CD4-positive, alpha-beta T cell treated with Interleukin-1 beta for 1 hour (primary cell): ENCODE measurements at places on chromosomes 11 and 22.

GRCh38 chr22:50141891-50142363, 28.6 kb upstream of the PANX2 start:
- DNase-seq = no peak

DNA sequence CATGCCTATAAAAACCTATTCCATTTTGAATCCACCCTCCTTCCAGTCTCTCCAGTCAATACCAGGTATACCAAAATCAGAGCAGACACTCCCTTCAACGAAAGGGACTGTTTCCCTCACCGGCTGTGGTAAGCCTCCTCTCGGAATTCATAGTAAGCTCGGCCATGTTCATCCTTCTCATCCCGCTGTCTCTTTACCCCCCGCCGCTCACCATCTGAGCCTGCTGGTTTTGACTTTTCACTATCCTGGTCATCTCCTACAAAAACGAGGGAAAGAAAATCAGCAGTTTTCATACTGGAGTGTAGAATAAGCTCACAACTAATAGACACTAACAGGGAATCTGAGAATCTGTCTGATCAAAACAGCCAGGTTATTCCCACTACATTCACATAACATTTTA, 3.1 kb downstream of the HNRNPUL2 start:
- DNase-seq = no peak

GRCh38 chr11:63667995-63668795, 3.0 kb downstream of the ATL3 start:
- DNase-seq = no peak

DNA sequence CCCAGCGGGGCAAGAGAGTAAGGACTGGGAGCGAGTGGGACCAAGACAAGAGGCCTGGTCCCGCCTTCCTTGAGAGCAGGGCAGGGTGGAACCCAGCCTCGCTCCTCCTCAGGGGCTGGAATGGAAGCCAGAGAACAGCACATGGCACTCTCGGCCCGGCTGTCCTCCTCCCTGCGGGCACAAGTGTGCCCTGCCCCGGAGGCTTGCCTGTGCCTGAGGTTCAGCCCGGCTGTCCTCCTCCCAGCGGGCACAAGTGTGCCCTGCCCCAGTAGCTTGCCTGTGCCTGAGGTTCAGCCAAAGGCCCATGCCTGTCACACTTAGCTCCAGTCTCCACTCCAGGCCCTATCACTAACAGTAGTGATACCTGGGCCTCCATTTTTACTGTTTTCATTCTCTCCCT, 24.2 kb downstream of the SULT4A1 start:
- no peak for DNase-seq

- DNase-seq = no peak
Measured at GRCh38 chr11:120713296-120713695, 201.7 kb downstream of the GRIK4 start.

DNA sequence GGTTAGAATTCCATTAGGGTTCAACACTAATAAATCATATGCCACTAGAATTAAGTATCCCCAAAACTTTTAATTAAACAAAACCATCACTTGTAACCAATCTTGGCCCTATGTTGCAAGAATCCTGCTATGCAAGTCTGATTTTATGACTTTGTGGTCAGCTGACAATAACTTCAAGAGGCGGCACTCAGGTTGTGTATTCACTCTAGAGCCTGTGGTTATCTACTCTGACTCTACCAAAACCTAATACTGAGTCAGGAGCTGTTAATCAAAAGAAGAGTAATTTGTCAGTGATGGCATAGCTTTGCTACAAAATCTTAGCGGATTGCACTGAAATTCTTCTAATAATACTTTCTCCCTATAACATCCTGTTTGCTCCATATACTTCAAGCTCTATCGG, 253.7 kb downstream of the AASDHPPT start:
- no peak for DNase-seq

DNA sequence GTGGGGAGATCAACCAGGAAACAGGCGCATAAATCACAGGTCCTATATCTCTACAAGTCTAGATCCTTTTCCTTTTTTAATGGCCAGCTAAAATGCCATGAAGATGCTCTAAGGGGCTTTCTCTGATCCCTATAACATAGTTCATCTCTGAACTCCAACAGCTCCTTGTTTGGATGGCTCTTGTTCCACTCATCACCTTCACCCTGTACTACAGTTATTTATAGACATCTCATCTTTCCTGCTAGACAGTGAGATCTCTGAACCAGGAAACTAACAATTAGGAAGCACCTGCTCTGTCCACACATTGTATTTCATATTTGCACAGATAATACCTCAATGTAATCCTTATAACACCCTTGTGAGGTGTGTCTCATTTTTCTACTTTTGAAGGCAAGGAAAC, 31.6 kb downstream of the KCNA4 start:
- no peak for DNase-seq

- DNase-seq = peak; percentile 36
Measured at GRCh38 chr22:37639771-37640590, 512 bp downstream of the SH3BP1 start.

DNA sequence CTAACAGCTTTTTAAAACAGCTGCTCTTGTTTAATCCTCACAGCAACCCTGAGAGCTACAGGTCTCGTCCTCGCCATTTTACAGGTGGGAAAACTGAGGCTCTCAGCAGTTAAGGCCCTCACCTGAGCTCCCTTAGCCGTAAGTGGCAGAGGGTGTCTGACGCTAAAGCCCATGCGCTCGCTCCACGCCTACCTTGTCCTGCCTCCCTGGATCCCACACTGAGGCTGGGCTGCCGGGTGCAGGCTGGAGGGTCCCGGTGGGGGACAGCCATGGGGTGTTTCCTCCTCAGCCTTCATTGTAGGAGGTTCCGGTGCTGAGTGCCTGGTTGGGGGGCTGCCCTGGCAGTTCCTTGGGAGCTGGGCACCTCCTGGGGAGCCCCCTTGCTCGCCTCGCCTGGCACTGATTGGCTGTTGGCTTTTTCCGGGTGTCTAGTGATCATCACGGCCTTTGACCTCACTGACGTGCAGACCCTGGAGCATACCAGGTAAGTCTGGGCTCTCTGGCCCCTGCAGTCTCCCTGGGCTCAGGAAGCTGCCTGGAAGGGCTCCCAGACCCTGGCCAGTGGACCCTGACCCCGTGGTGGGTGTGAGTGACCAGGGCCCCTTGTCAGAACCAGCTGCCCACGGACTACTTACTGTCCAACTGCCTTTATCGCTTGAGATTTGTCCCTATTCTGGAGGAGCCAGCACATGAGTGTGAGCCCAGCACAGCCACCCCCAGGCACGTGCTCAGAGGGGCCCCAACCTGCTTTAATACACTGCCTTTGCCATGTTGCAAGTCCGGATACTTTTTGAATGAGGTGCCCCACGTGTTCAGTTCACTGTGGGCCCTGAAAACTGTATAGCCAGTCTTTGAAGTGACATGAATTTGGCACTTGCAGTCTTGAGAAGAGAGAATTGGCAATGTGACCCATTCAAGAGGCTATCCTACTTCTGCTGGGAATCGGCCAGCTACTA, 12.6 kb downstream of the RAB36 start:
- DNase-seq = no peak

- DNase-seq = no peak
Measured at GRCh38 chr22:38228873-38229740, 27.3 kb downstream of the MAFF start.

DNA sequence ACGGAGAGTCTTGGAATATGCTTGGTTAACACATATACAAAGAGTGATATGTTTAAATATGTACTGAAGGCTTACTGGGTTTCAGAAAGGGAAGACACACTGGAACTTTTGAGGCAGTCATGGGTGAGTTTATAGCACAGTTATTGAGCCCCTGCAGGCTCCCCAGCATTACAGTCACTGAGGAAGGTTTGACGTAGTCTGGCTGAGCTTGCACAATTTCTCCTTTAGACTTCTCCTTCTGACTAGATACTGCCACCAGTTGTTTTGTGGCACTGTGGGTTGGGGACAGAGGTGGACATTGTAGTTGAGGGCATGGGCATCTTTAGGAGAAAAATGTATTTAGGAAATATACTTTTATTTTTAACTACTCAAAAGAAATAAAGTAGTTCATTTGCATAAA, 285.4 kb downstream of the C11orf87 start:
- DNase-seq = no peak

DNA sequence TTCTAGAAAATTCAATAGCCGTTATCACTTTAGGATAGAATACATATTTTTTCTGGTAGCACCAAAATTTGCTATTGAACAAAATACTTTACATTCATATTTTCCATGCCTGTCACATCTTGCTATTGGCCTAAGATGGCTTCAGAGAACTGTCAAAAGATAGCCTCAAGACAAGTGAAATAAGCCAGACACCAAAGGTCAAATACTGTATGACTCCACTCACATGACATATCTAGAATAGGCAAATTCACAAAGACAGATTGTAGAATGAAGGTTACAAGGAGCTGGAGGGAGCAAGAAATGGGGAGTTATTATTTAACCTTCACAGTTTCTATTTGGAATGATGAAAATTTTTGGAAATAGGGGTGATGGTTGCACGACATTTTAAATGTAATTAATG, 223.7 kb upstream of the ZC3H12C start:
- no peak for DNase-seq

- DNase-seq = no peak
Measured at GRCh38 chr11:29187215-29187614, 829.6 kb downstream of the KCNA4 start.

DNA sequence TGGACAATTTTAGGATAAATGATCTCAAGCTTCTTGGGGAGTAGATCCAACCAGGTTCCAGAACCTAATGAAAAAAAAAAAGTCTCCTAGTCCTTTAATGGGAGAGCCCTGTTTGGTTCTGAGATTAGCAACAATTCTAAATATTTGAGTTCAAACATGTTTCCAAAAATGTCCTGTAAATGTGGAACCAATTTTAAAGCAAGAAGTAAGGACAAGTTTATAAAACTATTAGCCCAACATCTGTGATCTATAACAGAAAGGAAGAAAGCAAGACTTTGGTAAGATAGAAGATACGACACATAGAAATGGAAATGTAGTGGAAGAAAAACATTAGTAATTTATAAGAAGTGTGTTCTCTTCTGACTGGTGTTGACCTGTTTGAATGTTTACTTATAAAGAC, 79.7 kb upstream of the SLC5A12 start:
- DNase-seq = no peak

DNA sequence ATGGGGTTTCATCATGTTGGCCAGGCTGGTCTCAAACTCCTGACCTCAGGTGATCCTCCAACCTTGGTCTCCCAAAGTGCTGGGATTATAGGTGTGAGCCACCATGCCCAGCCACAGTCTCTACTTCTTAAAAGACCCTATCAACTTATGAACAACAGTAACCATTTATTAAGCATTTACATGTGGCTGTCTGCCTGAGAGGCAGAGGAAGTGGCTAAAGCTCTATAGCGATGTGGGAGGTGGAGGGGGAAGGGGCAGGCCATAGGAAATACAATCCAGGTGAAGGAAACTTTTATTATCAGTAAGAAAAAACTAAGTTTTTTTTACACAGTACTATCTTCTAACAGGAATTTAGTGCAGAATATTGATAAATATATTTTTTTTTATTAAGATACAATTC, 87.8 kb upstream of the PHOX2A start:
- no peak for DNase-seq

- DNase-seq = no peak
Measured at GRCh38 chr11:69665669-69666068, 9.5 kb downstream of the LTO1 start.

DNA sequence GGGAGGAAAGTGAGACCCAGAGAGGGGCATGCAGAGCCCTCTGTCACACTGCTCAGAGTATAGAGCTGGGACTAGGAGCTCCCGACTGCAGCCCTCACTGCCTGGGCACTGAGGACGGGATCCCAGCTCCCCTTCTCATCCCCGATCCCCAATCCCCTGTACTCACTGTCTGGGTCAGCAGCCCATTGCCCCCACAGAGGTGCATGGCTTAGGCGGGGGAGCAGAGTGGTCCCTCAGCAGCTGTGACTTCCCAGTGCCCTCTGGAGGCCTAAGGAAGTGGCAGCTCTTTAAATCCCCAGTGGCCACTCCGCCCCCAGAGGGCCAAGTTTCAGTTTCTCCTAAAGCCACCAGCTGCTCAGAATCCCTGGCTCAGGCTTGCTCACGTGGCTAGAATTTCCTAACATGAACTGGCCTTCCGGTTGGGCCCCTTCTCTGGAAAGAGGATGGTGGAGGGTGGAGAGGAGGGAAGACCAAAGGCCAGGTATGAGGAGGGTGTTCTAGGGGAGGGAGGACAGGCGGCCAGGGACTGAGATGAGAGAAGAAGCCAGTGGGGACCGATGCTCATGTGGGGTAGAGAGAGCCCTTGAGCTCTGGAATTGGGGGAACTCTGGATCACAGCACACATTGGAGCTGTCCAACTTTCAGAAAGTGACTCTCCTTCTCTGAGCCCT, at the start of gene BATF2:
BATF2 (minus strand) TSS at position 262 of the 671 bp plus-strand sequence; CDS start at position 205, 57 bp downstream.
- DNase-seq = no peak

GRCh38 chr11:65325435-65325834, 8.2 kb upstream of the DPF2 start:
- DNase-seq = no peak

DNA sequence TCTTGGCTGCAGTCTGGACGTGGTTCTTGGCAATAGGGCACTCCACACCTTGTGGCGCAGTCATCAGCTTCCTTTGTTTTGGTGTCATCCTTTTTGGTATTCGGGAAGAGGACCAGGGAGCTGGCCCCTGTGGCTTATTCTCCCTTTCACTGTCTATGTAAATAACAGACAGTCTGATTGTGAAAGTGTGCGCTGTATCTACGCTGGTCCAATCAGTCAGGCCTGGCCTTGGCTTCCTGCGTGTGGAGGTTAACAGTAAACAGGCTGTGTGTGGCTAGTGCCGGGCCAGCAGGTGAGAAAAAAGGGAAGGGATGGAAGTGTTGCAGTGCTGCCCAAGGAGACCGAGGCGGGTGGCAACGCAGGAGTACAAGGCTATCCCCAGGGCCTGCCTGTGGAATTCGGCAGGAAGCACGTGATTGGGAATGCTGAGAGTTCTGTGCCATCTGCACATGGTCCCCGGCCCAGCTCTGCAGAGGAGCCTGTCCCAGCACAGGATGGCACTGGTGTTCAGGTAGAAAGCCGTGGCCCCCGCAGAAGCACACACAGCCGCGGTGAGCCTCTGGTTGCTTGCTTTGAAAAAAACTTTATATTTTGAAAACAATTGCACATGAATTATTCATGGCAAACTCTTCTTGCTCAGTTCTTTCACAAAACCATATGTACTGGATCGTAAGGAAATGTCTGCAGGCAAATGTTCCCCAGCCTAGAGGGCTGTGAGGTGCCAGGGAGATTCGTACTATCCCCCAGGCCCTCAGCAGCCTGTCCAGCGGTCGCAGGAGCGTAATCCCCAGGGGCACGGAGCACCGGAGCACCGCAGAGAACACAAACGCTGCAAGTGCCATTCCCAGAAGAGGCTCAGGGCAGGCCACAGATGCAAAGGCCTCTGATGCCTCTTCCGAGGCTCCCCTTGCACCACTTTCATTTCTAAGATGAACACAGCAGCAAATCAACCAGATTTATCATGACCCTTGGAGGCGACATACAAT, 174.5 kb downstream of the EFCAB6 start:
- DNase-seq = no peak

DNA sequence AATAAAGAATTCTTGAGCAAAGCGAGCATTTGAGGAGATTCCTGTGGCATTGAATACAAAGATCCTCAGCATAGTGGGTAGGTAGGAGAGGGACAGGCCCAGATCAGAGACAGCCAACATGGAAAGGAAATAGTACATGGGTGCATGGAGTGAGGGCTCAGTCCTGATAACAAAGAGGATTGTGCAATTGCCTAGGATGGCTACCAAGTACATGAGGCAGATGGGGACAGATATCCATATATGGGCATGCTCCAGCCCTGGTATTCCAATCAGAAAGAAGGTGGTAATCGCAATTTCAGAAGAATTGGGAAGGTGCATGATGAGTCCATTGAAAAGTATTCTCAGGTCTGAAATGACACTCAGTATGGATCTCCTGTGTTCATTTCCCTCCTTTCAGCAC, 8.6 kb downstream of the OR51T1 start:
- no peak for DNase-seq
